ENCODE measurements at places on chromosomes 6 and 20.

DNA sequence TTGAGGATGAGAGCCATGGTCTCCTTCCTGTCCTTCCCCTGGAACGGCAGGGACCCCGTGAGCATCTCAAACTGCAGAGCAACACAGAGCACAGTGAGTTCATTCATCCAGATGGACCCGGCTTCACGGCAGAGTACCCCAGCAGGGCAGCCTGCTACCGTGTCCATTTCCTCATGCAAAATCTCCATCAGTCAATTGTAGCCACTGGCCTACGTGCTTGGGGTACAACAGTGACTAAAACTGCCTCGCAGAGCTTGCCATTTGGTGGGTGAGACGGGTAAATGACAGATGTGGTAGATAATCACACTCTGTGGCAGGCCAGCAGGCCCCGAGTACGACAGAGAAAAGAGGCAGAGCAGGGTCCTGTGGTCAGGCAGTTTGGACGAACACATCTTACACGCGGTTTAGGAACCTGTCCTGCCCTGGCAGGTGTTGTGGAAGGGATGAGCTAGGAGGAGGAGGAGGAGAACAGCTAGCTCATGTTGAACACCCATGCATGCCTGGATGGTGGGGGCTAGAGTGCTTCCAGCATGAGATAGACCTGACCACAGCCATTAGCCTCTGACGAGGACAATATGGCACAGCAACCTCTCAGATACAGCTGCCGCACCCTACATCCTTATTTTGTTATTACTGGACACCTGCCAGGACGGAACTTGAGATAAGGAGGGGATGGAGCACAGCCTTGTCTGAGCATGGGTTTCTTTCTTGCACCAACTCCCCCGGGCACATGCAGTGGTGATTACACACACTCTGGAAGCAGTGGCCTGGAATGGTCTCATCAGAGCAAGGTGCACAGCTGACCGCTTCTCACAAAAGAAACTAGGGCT lies 95.6 kb downstream of the RAMACL start:
- no peaks in the 10 kb centered on the region for H3K27me3 ChIP-seq
- DNase-seq, result no peak
- H3K36me3 ChIP-seq, result peaks cover 13% of the 10 kb centered on the region
- peaks cover 3% of the 10 kb centered on the region for H3K4me1 ChIP-seq
- no peak overlapping the region for H3K4me3 ChIP-seq
- H3K27ac ChIP-seq, result no peak overlapping the region

- H3K4me1 ChIP-seq, result peaks cover 6% of the 10 kb centered on the region
- H3K27me3 ChIP-seq, result no peaks in the 10 kb centered on the region
- no peak overlapping the region for H3K4me3 ChIP-seq
- peaks cover 6% of the 10 kb centered on the region for H3K36me3 ChIP-seq
- no peak overlapping the region for H3K27ac ChIP-seq
Observed at GRCh38 chr20:17963114-17963897, 5.3 kb downstream of the SNX5 start.

DNA sequence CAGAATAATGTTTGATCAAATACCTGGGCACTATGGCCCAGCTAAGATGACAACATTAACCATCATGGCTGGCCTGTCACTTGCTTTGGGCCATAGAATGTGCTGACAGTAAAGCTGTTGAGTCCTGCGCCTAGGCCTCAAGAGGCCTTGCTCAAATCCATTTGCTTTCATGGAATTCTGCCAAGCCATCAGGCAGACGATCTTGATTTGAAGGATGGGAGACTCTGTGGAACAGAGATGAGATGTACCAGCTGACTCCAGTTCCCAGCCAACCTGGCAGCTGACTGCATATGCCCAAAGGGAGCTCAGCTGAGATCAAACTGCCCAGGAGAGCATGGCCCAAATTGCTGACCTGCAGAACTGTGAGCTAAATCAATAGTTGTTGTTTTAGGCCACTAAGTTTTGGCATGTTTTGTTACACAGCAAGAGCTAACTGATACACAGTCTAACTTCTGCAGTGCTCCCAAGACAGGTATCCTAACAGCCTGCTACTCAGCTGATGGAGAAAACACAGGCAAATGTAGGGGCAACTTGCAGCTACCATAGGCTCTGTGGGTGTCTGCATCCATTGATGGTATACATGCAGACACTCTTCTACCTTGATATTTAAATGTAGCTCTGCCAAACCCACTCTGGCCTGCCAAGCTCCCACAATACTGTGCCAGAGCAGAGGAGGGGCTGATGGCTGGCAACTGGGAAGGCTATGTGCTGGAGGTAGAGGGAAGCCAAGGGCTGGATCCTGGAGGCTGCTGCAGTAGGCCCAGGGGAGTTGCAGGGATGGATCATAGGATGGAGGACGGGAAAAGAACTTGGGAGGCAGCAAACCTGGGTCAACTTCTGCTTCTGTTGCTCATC lies 55.2 kb upstream of the RNF24 start:
- H3K27me3 ChIP-seq, result no peaks in the 10 kb centered on the region
- H3K36me3 ChIP-seq, result no peaks in the 10 kb centered on the region
- no peak overlapping the region for H3K27ac ChIP-seq
- no peak overlapping the region for H3K4me3 ChIP-seq
- no peak for DNase-seq

GRCh38 chr6:122511193-122511924 lies 39.8 kb upstream of the SERINC1 start:
- no peaks in the 10 kb centered on the region for H3K27me3 ChIP-seq
- H3K4me1 ChIP-seq, result no peaks in the 10 kb centered on the region
- H3K27ac ChIP-seq, result no peak overlapping the region
- peaks cover 4% of the 10 kb centered on the region for H3K36me3 ChIP-seq

DNA sequence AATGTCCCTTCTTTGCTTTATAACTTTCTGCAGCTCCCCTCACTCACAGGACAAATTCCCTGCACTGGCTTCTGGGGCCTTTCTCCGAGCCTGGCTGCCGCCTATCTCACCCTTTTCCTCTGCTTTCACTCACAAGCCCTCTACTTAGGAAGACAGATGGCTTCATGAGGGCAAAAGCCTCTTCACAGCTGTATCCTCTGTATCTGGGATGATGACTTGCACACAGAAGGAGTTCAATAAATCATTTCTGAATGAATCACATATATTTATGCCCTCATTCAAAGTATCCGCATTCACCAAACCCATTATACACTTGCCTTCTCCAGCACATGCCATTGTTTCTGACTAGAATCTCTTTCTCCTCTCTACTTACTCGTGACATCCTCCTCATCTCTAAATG lies 159.0 kb upstream of the RIPOR2 start:
- no peaks in the 10 kb centered on the region for H3K27me3 ChIP-seq
- H3K4me3 ChIP-seq, result no peak overlapping the region
- no peaks in the 10 kb centered on the region for H3K36me3 ChIP-seq
- no peak for DNase-seq

- peaks cover 29% of the 10 kb centered on the region for H3K4me1 ChIP-seq
- H3K27ac ChIP-seq, result peak overlapping the region; percentile 91
- DNase-seq, result peak; percentile 63
- no peaks in the 10 kb centered on the region for H3K27me3 ChIP-seq
- H3K4me3 ChIP-seq, result no peak overlapping the region
- no peaks in the 10 kb centered on the region for H3K36me3 ChIP-seq
Observed at GRCh38 chr20:50247196-50248094, 56.8 kb downstream of the CEBPB start.

DNA sequence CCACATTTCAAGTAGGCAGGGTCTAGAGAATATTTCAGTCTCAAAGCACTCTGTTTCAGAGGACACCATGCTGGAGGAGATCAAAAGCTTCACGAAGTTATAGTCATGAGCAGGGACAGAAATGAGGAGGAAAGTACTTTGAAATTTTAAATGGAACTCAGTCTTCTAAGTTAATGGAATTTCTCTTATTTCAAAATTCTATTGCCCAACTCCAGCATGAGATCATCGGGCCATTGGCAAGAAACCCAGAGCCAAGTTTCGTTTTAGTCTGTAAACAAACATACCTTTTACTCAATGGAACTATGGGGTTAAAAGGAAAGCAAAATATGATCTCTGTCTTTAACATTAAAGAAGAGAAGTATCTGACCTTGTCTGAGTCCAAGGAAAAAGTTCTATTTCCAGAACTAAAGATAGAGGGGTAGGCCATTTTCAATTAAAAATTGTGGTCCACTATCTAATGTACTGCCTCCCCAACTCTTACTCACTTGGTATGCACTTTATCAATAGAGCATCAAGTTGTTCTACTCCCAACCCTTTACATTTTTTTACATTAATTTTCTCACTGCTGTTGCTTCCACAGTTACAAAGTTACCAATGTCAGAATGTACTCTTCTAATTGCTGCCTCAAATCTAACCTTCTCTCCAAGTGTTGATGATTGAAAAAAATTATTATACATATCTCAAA lies 235.3 kb upstream of the NRSN1 start:
- no peaks in the 10 kb centered on the region for H3K36me3 ChIP-seq
- H3K4me3 ChIP-seq, result no peak overlapping the region
- no peak for DNase-seq

GRCh38 chr6:9463311-9463710 lies 951.6 kb downstream of the TFAP2A start:
- no peak for DNase-seq
- H3K4me1 ChIP-seq, result no peaks in the 10 kb centered on the region
- no peak overlapping the region for H3K4me3 ChIP-seq
- H3K27ac ChIP-seq, result no peak overlapping the region

- H3K36me3 ChIP-seq, result no peaks in the 10 kb centered on the region
- H3K27ac ChIP-seq, result no peak overlapping the region
- DNase-seq, result no peak
- no peak overlapping the region for H3K4me3 ChIP-seq
Observed at GRCh38 chr6:11329726-11330412, 97.4 kb upstream of the NEDD9 start.

- H3K27me3 ChIP-seq, result no peaks in the 10 kb centered on the region
- peaks cover 6% of the 10 kb centered on the region for H3K4me1 ChIP-seq
- no peak overlapping the region for H3K27ac ChIP-seq
- H3K36me3 ChIP-seq, result no peaks in the 10 kb centered on the region
- no peak overlapping the region for H3K4me3 ChIP-seq
- DNase-seq, result peak; percentile 35
Observed at GRCh38 chr20:32574296-32575226, 10.6 kb downstream of the NOL4L start.

DNA sequence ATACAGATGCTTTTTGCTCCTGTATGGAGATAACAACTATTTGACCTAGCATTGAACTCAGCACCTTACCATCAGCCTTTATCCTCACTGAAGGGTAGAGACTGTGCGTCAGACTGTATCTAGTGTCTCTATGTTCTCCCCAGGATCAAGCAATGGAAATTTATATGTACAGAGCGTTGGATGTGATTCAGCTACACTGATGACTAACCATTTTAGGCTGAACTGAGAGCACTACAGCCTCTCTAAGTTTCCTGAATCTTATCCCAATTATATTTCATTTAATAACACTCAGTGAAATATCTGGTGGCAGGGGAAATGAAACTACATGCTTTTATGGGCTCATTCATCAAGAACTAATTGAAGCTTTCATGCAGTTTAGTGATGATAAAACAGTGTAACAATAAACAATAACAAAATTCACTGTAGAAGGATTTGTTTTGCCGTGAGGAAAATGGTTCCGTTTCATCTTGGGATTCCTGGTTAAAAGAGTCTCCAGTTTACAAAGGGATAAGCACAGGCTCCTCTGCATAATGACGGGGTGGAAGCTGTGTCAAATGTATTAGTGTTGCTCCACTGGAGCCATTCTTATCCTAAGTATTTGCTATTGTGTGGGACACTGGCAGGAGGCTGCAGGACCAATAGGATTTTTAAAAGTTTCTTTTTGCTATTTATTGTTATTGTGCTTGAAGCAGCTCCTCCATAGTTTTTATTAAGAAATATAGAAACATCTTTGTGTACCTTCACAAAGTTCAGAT lies 567.6 kb upstream of the MMS22L start:
- H3K36me3 ChIP-seq, result no peaks in the 10 kb centered on the region
- H3K27me3 ChIP-seq, result no peaks in the 10 kb centered on the region
- no peaks in the 10 kb centered on the region for H3K4me1 ChIP-seq
- DNase-seq, result no peak
- H3K27ac ChIP-seq, result no peak overlapping the region

GRCh38 chr6:11584244-11584643 lies 46.7 kb downstream of the TMEM170B start:
- no peak overlapping the region for H3K4me3 ChIP-seq
- no peak overlapping the region for H3K27ac ChIP-seq
- peaks cover 2% of the 10 kb centered on the region for H3K4me1 ChIP-seq
- H3K36me3 ChIP-seq, result no peaks in the 10 kb centered on the region
- peak; percentile 72 for DNase-seq

- peaks cover 13% of the 10 kb centered on the region for H3K4me1 ChIP-seq
- peak overlapping the region; percentile 63 for H3K27ac ChIP-seq
- H3K36me3 ChIP-seq, result no peaks in the 10 kb centered on the region
- no peaks in the 10 kb centered on the region for H3K27me3 ChIP-seq
- no peak overlapping the region for H3K4me3 ChIP-seq
Observed at GRCh38 chr20:50655311-50655880, 35.9 kb downstream of the RIPOR3 start.

- peak overlapping the region; percentile 48 for H3K27ac ChIP-seq
- no peaks in the 10 kb centered on the region for H3K36me3 ChIP-seq
- H3K27me3 ChIP-seq, result no peaks in the 10 kb centered on the region
- no peak for DNase-seq
Observed at GRCh38 chr6:10582774-10583508, 61.8 kb downstream of the GCNT2 start.

All from trophoblast cell (in vitro differentiated cells and primary cell).